Hippocampal formation (tissue), 2 donors: ENCODE measurements at places on chromosomes 3 and 15.
A peak's percentile ranks its signal among the peaks of the same experiment; 100 is the strongest.

GRCh38 chr3:154584041-154584440 lies 154.1 kb upstream of the GPR149 start:
- no peak for DNase-seq

DNA sequence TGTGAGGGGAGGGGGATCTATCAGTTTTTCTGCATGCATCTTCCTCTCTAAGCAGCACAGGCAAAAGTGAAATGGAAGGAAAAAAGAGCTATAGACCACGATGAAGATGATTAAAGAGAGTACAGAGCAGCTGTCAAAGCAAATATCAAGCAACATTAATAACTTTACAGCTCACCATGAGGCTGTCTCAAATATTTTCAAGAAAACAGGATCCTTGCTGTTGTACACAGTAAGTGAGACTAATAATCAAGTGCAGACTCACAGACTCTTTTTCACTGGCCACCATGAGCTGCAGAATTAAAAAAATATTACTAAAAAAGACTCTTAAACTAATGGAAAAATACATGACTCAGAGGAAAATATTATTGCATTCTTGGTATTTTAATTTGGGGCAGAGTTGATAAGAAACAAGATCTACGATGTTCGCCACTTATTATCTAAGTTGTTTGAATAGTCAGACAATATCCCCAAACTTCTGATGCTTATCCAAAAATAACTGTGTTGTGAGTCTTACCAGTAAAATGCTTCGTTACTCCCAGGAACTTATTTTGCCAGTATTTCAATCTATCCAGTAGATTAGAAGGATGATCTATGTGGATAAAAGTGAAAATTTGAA lies 817.5 kb upstream of the ALCAM start:
- DNase-seq, result no peak

GRCh38 chr3:88192631-88193030 lies 42.9 kb downstream of the C3orf38 start:
- DNase-seq, result no peak

GRCh38 chr3:143123353-143123984 lies 3.9 kb downstream of the CHST2 start:
- no peak for DNase-seq

DNA sequence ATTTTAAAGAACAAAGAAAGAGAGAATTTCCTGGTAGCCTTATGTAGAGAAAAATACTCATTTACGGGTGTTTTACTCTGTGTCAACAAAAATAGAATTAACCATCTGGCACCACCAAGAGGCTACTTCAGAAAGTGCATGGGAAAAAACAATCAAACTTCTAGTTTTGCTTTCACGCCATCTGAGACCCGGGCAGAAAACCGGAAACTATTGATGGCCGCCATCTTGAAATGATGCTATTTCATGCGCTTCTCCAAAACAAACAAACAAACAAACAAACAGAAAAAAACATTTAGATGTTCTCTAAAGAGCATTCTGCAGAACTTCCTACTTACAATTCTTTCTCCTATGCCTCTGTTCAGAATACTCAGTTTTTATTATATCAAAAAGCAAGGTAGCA lies 49.4 kb upstream of the SYNPR start:
- no peak for DNase-seq

- no peak for DNase-seq
Measured at GRCh38 chr3:188197388-188197847, 43.5 kb downstream of the LPP start.

DNA sequence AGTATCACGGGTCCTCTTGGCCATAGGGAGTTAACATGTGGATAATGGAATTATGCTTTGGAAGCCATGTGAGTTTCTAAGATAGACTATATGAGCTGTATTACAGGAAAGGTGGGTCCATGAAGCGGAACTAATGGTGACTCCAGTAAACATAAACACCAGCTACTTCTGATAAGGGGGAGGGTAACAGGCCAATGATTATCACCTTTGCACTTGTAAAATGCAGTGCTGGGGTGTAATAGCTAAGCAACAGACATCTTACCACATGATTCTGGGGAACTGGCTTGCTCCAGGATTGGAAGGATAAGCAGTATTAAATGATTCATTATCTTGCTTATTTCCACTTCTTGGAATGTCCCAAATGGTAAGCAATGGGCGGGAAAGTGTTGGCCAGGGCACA lies 61.4 kb upstream of the CD47 start:
- DNase-seq, result no peak

DNA sequence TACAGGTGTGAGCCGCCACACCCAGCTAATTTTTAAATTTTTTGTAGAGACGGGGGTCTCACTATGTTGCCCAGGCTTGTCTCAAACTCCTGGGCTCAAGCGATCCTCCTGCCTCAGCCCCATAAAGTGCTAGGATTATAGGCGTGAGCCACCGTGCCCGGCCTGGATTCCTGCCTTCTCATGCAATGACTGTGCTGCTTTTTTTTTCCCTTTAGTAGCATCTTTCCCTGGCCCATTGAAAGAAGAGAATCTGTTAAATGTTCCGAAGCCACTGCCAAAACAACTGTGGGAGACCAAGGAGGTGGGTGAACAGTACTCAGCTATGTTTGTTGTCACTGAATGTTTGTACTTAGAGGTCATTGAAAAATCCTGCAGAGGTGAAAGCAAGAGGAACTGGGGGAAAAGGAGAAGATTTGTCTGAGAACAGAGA lies 88.0 kb downstream of the CRTC3 start:
- DNase-seq, result peak; percentile 25

- DNase-seq, result no peak
Measured at GRCh38 chr3:5707794-5708193, 520.3 kb downstream of the EDEM1 start.

- DNase-seq, result no peak
Measured at GRCh38 chr3:126373682-126374601, 16.7 kb upstream of the KLF15 start.

GRCh38 chr15:90039996-90040395 lies 38.9 kb downstream of the ZNF710 start:
- no peak for DNase-seq

DNA sequence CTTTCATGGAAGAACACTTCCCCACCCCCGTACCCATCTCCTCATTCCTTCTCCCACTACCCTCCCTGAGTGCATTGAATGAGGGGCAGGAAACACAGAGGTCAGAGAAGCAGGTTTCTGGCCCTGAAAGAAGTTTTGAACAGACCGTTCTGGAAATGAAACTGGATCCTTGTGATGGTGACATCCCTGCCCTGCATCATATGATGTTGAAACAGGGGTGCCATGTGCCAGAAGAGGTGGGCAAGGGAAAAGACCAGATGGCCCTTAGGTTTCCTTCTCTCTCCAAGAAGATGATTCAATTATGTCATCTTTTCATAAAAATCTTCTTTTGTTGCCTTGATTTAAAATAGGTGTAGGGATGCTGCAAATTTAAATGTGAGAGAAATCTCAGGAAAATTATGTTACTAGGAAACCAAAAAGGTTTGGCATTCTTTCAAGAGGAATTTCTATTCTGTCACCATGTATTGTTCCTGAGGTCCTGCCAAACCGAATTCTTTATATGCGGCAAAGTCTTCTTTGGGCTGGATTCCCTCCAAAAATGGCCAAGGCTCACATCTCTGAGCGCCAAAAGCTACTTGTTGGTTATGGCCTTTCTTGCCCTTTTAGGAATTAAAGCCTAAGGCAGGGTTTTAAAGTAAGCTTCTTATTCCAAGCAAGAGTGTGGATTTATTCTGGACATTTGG lies 19.9 kb upstream of the TNFAIP8L3 start:
- DNase-seq, result no peak

GRCh38 chr3:29083676-29084075 lies 197.2 kb upstream of the RBMS3 start:
- no peak for DNase-seq

- DNase-seq, result no peak
Measured at GRCh38 chr3:29481969-29482767, 201.3 kb downstream of the RBMS3 start.

DNA sequence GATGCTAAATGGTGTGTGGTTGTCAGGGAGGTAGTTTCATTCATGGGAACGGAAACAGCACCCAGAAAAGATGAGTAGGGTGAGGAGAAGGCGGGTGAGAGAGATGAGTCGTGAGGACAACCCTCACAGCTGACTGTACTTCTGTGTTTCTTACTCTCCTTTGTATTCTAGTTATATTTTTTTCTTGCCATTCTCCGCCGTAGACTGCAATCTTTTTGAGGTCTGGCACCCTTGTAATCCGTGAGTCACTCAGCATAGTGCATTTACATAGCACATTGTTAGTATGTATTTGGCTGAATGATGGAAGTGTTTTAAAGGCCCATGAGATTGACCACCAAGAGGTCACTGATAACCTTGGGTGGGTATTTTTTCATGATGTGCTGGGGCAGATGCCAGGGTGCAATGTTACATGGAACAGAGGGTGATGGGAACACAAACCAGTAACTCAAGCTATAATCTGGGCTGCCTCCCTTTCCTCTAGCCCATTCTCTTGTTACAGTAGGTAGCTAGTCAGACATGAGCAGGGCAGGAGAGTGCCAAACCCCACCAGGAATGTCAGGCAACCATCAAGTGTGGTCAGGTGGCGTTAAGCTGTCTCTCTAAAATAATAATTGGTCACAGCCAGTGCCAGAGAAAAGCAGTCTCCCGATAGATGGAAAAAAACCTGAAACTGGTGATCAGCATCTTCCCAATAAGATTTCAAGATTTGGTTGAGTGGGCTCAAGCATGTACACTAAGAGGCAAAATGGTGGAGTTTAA lies 18.8 kb upstream of the DGKG start:
- no peak for DNase-seq

DNA sequence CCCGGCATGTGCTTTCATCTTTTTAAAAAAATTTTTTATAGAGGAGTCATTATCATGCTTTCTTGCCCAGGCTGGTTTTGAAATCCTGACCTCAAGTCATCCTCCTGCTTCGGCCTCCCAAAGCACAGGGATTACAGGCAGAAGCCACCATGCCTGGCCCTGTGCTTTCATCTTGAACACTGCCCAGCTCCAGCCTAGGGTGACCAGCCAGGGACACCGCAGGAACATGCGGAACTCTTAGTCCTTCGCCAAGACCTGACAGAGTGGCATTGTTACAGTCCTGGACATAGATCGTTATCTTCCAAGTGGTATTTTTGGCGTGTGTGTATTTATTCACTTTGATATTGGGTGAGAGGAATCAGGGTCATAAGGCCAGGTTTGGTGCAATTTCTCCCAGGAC lies 7.9 kb upstream of the FURIN start:
- DNase-seq, result no peak

DNA sequence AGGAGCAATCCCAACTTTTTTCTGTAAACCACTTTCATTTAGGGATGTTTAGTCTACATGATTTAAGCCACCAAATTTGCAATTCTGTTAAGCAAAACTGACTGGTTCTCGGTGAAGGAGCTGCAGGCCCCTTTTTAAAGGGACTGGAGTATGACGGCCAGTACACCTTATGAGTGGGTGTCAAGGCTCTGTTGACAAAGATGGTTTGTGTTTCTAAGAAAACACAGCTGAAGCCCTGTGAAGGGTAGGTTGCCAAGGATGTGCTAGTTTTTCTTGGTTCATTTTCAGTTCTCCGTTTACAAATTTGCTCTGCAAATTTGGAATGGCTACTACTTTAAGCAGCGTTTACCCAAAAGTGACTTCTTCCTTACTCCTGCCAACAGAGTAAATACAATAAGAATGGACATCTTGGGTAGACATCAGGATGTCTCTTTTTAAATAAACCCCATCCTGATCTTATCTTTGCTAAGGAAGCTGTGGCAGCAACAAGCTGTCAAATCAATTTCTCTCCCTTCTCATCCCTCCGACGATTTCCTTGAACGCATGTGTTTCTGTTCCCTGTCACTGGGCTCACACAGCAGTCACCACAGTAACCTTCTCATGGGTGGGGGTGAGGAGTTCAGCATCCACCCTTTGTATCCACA lies 58.2 kb upstream of the CMTM8 start:
- no peak for DNase-seq

GRCh38 chr3:181694805-181695660 lies 16.7 kb upstream of the SOX2 start:
- DNase-seq, result peak; percentile 64

- DNase-seq, result no peak
Measured at GRCh38 chr3:29731050-29731449, 450.2 kb downstream of the RBMS3 start.

DNA sequence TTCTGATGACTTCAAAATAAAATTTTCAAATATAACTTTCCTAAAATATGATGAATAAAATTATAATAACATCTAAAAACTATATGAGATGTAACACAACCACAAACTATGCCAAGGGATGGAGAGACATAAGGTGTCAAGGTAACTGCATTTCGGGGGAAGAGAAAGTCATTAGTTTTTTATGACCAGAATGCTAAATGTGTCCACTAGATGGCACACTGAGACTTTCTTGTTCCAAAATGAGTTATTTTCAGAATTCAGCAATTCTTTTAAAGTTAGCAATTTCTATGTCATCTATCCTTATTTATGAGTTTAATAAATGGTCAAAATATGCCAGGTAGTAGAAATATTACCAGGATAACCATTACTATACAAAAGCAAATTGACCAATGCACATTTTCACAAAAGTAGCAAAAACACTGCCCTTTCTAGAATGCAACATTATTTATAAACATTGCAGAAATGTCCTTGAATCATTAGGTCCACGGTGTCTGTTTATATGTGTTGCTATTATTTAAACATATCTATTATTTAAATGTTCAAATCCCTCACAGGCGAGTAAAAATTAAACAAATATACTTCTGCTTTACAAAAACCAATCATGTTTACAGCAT lies 374.2 kb downstream of the PLCL2 start:
- DNase-seq, result peak; percentile 51

DNA sequence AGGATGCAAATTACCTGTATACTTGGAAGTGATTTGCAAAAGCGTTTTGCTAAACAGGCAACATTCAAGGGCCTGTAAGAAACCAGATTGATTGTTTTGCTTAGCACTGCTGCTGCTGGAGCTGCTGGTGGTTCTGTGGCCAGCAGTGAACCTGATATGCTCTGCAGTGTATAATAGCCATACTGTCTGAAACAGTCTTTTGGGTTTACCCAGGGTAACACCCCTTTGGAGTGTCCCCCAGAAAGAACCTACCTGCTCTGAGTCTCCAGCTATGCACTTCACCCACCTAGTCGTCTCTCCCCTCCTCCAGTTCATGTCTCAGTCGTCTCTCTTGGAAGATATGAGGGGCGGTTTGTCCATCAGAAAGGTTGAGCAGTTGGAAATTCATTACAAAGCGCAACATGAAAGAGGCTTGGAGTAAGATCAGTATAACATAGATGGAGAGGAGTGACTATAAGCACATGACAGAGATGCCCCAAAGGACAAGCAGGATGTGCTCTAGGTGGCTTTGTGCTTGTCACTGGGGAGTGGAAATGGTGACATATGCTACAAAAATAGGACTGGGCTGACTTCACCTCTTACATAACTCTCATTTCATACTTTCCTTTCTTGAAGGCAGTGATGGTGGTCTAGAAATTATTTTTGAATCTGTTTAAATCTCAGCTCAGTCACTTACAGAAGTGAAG lies 3.8 kb downstream of the MKRN2 start:
- no peak for DNase-seq

- no peak for DNase-seq
Measured at GRCh38 chr3:143548393-143548792, 299.9 kb downstream of the SLC9A9 start.

DNA sequence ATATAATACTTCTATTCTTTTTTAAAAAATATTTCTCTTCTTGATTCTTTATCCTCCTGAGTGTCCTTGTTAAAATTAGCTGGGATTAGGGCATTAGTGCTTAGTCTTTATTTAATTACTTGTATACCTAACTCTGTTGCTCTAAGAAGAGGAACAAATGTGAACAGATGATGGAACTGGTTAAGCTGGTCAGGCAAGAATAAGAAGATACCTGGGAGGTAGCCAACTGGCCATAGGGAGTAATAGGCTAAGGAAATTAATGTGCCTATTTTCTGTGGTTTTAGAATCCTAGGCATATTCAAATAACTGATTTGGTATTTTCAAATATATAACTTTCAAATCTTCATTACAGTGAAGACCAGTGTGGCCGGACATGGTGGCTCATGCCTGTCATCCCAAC lies 54.4 kb downstream of the EIF3J start:
- no peak for DNase-seq
